ENCODE measurements at places on chromosomes 12 and 14.

GRCh38 chr14:54637270-54638134, 70.6 kb downstream of the SAMD4A start:
- DNase-seq, result no peak

GRCh38 chr12:53552361-53553327, 45.4 kb upstream of the NPFF start:
- DNase-seq, result no peak

- peak; percentile 35 for DNase-seq
Measured at GRCh38 chr12:19273482-19274330, 144.2 kb downstream of the PLEKHA5 start.

- no peak for DNase-seq
Measured at GRCh38 chr12:5584412-5585175, 152.7 kb downstream of the NTF3 start.

- no peak for DNase-seq
Measured at GRCh38 chr14:53943751-53944083, 12.9 kb downstream of the BMP4 start.

All from CD8-positive, alpha-beta T cell (primary cell).